Neural progenitor cell (in vitro differentiated cells): ENCODE measurements at places on chromosomes 5 and 9. TPM values are rescaled to one million over a fixed set of nuclear protein-coding genes. Genes with fewer than 3 reads are reported as not detected.

GRCh38 chr9:116992865-116993264, 305.8 kb downstream of the TRIM32 start:
- no peaks in the 10 kb centered on the region for H3K27me3 ChIP-seq
- H3K4me3 ChIP-seq, result no peak overlapping the region
- H3K4me1 ChIP-seq, result peaks cover 7% of the 10 kb centered on the region
- H3K36me3 ChIP-seq, result no peaks in the 10 kb centered on the region
- no peak for DNase-seq

DNA sequence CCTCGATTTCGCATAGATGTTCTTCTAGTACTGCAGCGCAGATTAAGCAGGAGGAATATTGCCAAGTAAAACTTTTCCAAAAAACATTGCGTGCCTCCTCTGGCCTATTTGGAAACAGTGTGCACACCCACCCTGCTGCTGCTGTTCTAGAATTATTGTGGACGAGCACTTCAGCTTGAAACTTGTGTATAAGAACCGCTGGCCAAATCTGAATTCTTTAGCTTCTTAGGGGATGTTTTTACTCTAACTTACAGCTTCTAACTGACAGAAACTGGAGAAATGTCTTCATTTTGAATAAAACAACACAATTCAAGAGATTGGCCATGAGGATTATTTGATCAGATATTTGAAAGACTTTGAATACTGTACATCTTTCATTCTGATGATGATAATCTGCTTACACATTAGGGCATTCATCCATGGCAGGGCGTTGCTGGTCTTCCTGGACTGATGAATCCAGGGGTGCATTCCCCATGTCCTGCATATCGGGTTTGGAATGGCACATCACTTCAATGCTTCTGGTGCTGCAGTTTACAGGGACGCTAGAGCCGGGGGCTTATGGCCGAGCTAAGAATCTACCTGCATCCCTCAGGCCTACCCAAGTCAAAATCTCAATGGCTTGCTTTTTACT, 6.5 kb downstream of the ADAMTS16 start:
- no peak for DNase-seq
- peaks cover under 1% of the 10 kb centered on the region for H3K27me3 ChIP-seq
- no peaks in the 10 kb centered on the region for H3K4me1 ChIP-seq
- H3K36me3 ChIP-seq, result no peaks in the 10 kb centered on the region
- H3K4me3 ChIP-seq, result no peak overlapping the region

GRCh38 chr5:109645707-109646192, 44.0 kb upstream of the MAN2A1 start:
- no peaks in the 10 kb centered on the region for H3K27me3 ChIP-seq
- H3K4me3 ChIP-seq, result no peak overlapping the region
- peak; percentile 66 for DNase-seq
- no peak overlapping the region for H3K27ac ChIP-seq

- peaks cover 33% of the 10 kb centered on the region for H3K4me1 ChIP-seq
- H3K4me3 ChIP-seq, result peak overlapping the region; percentile 24
- no peaks in the 10 kb centered on the region for H3K36me3 ChIP-seq
- peak; percentile 79 for DNase-seq
- no peaks in the 10 kb centered on the region for H3K27me3 ChIP-seq
Observed at GRCh38 chr9:127644943-127645342, 32.9 kb downstream of the STXBP1 start.

GRCh38 chr5:180990086-180990881, 1.6 kb downstream of the BTNL3 start:
- no peak overlapping the region for H3K4me3 ChIP-seq
- no peaks in the 10 kb centered on the region for H3K4me1 ChIP-seq
- no peak overlapping the region for H3K27ac ChIP-seq
- DNase-seq, result no peak
- H3K27me3 ChIP-seq, result no peaks in the 10 kb centered on the region

DNA sequence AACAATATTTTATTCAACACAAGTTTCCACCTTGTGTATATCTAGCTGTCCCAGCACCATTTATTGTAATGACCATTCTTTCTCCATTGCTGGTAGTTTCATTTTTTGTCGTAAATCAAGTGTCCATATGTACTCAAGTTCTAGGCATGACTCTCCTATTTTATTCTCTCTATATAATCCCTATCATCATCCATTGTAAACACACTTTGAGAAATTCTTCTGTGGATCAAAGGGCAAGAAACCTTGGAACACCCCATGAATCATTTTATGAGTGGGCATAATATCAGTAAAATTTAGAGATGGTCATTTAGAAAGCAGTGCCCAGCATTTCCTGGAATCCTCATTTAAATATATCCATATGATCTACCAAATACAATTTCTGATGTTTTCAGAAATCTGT, 35.8 kb upstream of the SPATA31D4 start:
- no peak overlapping the region for H3K4me3 ChIP-seq
- no peaks in the 10 kb centered on the region for H3K36me3 ChIP-seq
- no peak overlapping the region for H3K27ac ChIP-seq
- H3K4me1 ChIP-seq, result no peaks in the 10 kb centered on the region
- DNase-seq, result no peak

GRCh38 chr5:124697933-124698591, 48.4 kb downstream of the ZNF608 start:
- peaks cover 10% of the 10 kb centered on the region for H3K36me3 ChIP-seq
- H3K27ac ChIP-seq, result peak overlapping the region; percentile 71
- peaks cover 61% of the 10 kb centered on the region for H3K4me1 ChIP-seq
- peak overlapping the region; percentile 1 for H3K4me3 ChIP-seq
- peak; percentile 39 for DNase-seq

DNA sequence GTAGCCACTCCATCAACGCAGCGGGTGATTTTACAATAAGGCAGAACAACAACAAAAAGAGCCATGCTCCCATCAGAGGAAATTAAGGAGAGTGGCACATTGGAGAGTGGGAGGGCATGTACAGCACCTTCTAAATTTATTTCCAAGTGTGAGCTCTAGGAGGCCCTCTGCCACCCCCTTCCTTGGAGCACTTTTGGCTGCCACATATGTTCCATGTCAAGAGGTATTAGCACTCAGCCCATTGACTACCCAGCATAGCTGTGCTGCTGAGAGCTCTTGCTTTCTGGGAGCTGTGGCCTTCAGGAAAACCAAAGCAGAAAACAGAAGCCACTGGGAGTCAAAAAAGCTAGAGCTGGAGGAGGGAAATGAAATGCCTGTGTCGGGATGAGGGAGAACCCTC, 200.2 kb upstream of the PANK3 start:
- no peak overlapping the region for H3K27ac ChIP-seq
- no peaks in the 10 kb centered on the region for H3K4me1 ChIP-seq
- no peaks in the 10 kb centered on the region for H3K27me3 ChIP-seq
- H3K36me3 ChIP-seq, result no peaks in the 10 kb centered on the region

DNA sequence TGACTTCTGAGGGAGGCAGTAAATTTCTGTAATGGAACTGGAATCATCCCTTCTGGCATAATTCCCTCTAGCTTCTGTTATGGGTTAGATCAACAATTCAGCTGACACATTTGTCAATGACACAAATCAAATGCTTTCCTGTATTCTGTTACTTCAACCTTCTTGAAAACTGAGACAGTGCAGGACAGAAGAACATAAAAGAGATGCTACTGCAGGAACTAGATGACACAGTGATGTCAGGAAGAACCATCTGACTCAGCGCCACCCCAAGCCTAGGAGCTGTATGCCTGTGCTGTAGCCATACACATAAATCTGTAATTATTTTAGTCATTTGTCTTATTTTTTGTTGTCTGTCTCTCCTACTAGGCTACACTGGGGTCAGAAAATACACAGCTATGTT, 18.2 kb upstream of the CEP120 start:
- no peak overlapping the region for H3K27ac ChIP-seq
- H3K4me1 ChIP-seq, result no peaks in the 10 kb centered on the region
- H3K36me3 ChIP-seq, result no peaks in the 10 kb centered on the region

DNA sequence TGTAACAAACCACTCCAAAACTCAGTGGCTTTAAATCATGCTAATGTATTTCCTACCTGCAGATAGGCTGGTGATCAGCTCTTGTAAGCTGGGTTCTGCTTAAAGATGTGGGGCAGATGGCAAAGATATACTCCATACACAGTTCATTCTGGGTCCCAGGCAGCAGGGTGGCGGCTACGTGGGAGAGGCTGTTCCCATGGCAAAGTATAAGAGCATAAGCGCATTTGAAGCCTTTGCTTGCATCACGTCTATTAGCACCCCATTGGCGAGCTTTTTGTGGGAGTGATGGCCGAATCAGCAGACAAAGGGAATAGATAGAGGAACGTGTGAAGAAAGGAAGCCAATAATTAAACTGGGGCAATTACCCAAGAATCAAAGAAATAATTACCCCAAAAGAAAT, 523.1 kb downstream of the SPATA31D1 start:
- H3K27ac ChIP-seq, result no peak overlapping the region
- H3K4me1 ChIP-seq, result no peaks in the 10 kb centered on the region
- no peaks in the 10 kb centered on the region for H3K36me3 ChIP-seq
- no peak for DNase-seq

DNA sequence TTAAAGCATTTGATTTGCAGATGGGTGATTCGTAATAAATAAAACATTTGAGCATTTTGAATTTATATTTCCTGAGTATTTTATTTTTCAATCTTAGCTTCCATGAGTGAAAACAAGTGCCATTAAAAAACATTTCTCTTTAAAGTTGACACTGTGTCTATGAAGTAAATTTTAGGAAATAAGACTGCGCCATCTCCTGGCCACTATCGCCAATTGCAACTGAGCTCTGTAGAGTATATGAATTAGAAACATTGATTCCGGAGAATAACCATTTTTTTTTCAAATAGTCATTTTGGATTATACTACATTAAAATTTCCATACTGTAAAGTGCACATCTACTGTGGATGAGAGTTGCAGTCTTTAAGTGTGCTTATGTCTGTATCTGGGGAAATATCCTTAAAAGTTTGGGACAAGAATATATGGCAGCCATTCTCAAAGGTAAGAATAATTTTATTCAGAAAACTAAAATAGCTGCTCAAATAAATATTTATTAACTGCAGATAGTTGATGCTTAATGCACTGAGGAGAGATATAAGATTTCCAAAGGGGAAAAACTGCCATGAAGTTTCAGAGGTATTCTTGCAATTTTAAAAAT, 5.9 kb downstream of the DMRTA1 start:
- H3K36me3 ChIP-seq, result peaks cover 6% of the 10 kb centered on the region
- H3K4me3 ChIP-seq, result no peak overlapping the region
- H3K27me3 ChIP-seq, result peaks cover 17% of the 10 kb centered on the region
- H3K4me1 ChIP-seq, result peaks cover 29% of the 10 kb centered on the region
- peak; percentile 57 for DNase-seq
- no peak overlapping the region for H3K27ac ChIP-seq

DNA sequence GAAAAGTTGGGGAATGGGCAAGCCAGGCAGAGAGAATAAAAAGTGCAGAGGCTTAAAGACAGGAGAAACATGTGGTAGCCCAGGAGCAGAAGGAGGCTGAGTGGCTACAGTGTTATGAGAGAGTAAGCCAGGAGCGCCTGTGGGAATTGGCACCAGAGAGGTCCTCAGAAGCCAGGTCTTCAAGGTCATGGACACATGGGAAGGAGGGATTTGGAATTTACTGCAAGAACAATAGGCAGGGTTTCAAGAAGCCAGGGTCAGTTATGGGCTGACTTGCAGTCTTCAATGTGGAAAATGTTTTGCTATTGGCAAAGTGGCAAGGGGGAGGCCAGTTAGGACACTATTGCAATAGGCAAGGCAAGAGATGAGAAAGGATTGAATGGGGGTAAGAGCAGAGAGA, 29.3 kb downstream of the ERAP1 start:
- H3K4me1 ChIP-seq, result no peaks in the 10 kb centered on the region
- H3K36me3 ChIP-seq, result peaks cover 7% of the 10 kb centered on the region
- H3K27me3 ChIP-seq, result no peaks in the 10 kb centered on the region

DNA sequence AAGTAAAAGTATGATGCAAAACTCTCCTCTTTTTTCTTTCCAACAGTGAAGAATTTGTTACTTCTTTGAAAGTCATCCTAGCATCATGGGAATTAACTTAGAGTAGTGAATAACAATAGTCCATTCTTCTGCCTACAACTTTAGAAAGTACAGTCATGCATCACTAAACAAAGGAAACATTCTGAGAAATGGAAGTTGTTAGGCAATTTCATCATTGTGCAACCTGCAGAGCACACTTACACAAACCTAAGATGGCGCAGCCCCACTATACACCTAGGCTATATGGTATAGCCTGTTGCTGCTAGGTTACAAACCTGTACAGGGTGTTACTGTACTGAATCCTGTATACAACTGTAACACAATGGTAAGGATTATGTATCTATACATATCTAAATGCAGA, 1209.3 kb upstream of the C9orf72 start:
- no peak overlapping the region for H3K4me3 ChIP-seq
- no peak overlapping the region for H3K27ac ChIP-seq
- no peaks in the 10 kb centered on the region for H3K4me1 ChIP-seq

GRCh38 chr9:8351436-8351835, 551.9 kb upstream of the DMAC1 start:
- DNase-seq, result no peak
- no peaks in the 10 kb centered on the region for H3K36me3 ChIP-seq
- H3K27ac ChIP-seq, result no peak overlapping the region
- H3K4me1 ChIP-seq, result no peaks in the 10 kb centered on the region
- H3K27me3 ChIP-seq, result no peaks in the 10 kb centered on the region

DNA sequence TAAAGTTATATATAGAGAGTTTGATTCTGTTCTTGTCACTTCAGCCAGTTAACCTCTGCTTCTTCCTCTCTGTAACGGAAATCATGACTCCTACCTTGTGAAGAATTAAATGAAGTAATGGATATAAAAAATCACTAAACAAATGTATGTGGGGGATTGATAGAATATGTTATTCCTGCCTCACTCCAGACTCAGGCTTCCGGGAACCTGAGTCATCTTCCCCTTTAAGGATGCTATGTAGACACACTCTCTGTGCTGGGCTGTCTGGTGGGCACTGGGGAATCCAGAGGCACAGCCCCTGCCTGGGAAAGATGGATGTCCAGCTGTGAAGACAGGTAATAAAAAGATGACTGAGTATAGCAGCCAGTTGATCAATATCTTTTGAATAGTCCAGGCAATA, 77.4 kb downstream of the ZNF618 start:
- H3K4me1 ChIP-seq, result no peaks in the 10 kb centered on the region
- H3K27me3 ChIP-seq, result no peaks in the 10 kb centered on the region
- H3K4me3 ChIP-seq, result no peak overlapping the region
- no peaks in the 10 kb centered on the region for H3K36me3 ChIP-seq

DNA sequence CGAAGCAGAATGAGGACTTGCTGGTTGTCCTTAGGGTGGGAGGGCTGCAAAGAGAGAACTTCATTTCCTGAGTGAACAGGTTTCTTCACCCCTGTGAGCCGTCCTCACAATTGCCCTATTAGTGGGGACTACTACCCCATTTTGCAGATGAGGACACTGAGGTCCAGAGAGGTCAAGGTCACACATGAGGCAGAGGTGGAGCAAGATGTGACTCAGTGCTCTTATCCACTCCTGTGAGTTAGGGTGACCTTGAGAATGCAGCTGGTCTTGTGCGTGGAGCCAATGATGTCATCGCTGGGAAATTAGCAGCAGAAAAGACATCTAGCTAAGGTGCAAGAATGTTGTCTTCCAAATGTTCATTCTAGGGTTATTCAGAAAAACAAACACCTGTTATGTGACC, 26.9 kb downstream of the GPRIN1 start:
- H3K4me1 ChIP-seq, result no peaks in the 10 kb centered on the region
- no peak overlapping the region for H3K27ac ChIP-seq
- H3K27me3 ChIP-seq, result peaks cover 8% of the 10 kb centered on the region
- DNase-seq, result no peak
- no peak overlapping the region for H3K4me3 ChIP-seq
- H3K36me3 ChIP-seq, result no peaks in the 10 kb centered on the region

- no peak for DNase-seq
- no peak overlapping the region for H3K27ac ChIP-seq
- no peaks in the 10 kb centered on the region for H3K36me3 ChIP-seq
- H3K27me3 ChIP-seq, result no peaks in the 10 kb centered on the region
- H3K4me3 ChIP-seq, result no peak overlapping the region
Observed at GRCh38 chr5:33319841-33320240, 120.9 kb upstream of the TARS1 start.

GPRIN1 gene
- 0.67 and 3.7 TPM in 2 replicates for total RNA-seq

FOXD4L5 gene
- total RNA-seq, result 0.19 TPM in 1 of 2 replicates, not detected in the other

SLC35D2 gene
- total RNA-seq, result 18.5 and 30.1 TPM in 2 replicates

STPG3 gene
- total RNA-seq, result not detected in 2 replicates

UCK1 gene
- 30.7 and 41.1 TPM in 2 replicates for total RNA-seq
